Liver (tissue), 10 donors: ENCODE measurements at places on chromosomes 13 and 19. TPM values are rescaled to one million over a fixed set of nuclear protein-coding genes. Genes with fewer than 3 reads are reported as not detected.

LILRB2 gene
- 4.6 TPM for total RNA-seq

RGL3 gene
- 19.8 TPM for total RNA-seq

- H3K4me1 ChIP-seq: no peaks in the 10 kb centered on the region
- no peak overlapping the region for H3K27ac ChIP-seq
- no peak overlapping the region for H3K4me3 ChIP-seq
- peaks cover 10% of the 10 kb centered on the region for H3K36me3 ChIP-seq
- DNase-seq: no peak
Measured at GRCh38 chr19:16386619-16387240, 62.1 kb downstream of the KLF2 start.

- no peak overlapping the region for H3K27ac ChIP-seq
- peaks cover 2% of the 10 kb centered on the region for H3K4me1 ChIP-seq
- H3K36me3 ChIP-seq: no peaks in the 10 kb centered on the region
- H3K4me3 ChIP-seq: no peak overlapping the region
- no peak for DNase-seq
Measured at GRCh38 chr13:59689057-59689456, 474.7 kb downstream of the DIAPH3 start.

DNA sequence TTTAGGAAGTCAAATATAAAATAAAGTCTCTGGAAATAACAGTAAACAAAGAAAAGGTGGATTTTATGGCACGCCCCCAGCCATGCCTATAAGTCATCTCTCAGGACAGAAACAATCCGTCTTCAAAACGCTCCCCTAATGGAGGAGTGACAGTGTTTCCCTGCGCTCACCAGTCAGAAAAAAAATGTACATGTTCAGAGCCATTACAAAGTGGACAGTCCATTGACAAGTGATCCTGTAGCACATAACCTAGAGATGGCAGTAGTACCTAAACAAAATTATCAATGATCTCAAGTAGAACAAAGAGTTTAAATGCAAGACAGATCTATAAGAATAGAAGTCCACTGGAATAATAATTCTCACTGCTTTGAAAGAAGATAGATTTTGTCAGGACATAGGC is 891.7 kb upstream of the MIR17HG start:
- no peaks in the 10 kb centered on the region for H3K27me3 ChIP-seq
- no peak overlapping the region for H3K4me3 ChIP-seq
- DNase-seq: no peak
- H3K36me3 ChIP-seq: no peaks in the 10 kb centered on the region

DNA sequence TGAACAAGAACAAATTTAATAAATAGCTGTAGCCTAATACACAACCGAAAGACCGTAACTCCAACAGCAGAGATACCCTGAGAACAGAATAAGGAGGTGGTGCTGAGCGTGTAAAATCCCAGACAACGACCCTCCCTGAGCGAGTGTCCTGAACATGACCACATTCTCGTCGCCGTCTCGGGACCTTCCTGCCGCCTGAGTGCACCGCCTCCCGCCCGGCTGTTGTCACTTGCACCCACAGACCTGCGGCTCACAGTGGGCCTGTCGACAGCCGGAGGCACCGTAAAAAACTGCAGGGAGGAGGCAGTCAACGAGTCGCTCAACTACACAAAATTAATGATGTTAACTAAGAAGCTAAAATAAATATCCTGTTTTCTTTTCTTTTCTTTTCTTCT is 35.8 kb upstream of the GRTP1 start:
- no peaks in the 10 kb centered on the region for H3K27me3 ChIP-seq
- no peak for DNase-seq
- no peak overlapping the region for H3K4me3 ChIP-seq
- H3K27ac ChIP-seq: no peak overlapping the region

- H3K4me1 ChIP-seq: no peaks in the 10 kb centered on the region
- H3K36me3 ChIP-seq: no peaks in the 10 kb centered on the region
- no peak for DNase-seq
- no peak overlapping the region for H3K4me3 ChIP-seq
- H3K27me3 ChIP-seq: no peaks in the 10 kb centered on the region
Measured at GRCh38 chr13:87553142-87553541, 118.0 kb upstream of the SLITRK5 start.

GRCh38 chr19:42989851-42990250 is 36.4 kb downstream of the PSG11 start:
- no peaks in the 10 kb centered on the region for H3K27me3 ChIP-seq
- no peaks in the 10 kb centered on the region for H3K36me3 ChIP-seq
- no peaks in the 10 kb centered on the region for H3K4me1 ChIP-seq

- no peaks in the 10 kb centered on the region for H3K4me1 ChIP-seq
- H3K4me3 ChIP-seq: no peak overlapping the region
- no peaks in the 10 kb centered on the region for H3K36me3 ChIP-seq
- no peaks in the 10 kb centered on the region for H3K27me3 ChIP-seq
Measured at GRCh38 chr13:111130116-111130508, 15.0 kb downstream of the ARHGEF7 start.
